Putamen (tissue), 1 donor: ENCODE measurements at places on chromosomes 2 and 18.

DNA sequence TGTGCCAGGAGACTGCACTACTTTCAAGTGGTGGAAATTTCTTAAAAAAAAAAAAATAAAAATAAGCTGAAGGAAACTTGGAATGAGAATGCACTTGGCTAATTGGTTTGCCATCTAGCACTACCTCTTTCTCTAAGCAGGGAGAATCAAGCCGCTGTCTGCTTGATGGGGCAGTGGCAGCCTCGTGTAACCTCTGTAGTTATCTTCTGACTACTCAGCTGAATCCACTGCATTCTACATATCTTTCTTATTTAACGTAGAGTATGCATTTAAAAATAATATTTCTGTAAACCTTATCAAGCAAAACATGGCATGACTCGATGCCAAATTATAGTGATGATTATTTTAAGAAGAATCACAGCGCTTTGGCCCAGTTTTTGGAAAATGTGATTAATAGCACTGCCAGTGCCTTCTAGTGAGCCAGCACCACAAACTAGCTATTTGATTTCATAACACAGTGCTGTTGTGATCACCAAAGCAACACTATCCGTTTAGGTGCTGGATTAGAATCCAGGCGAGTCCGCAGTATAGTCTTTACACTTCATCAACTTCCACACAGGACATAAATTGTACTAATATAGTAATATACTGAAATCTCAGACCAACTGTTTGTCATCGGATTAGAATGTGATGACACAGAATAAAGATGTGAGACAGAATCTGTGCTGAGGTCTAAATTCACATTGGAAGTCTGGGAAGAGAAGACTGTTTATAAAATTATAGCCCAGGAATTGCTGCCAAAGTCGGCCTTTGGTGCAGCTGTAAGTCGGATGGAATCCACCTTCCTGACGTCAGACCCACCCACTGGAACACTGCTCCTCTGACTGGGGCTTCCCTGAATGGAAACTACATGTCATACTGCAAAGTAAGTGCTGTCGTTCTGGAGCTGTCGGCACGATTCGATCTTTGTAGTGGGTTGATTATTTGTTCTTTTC is 136.5 kb upstream of the ETAA1 start:
- DNase-seq, result no peak

DNA sequence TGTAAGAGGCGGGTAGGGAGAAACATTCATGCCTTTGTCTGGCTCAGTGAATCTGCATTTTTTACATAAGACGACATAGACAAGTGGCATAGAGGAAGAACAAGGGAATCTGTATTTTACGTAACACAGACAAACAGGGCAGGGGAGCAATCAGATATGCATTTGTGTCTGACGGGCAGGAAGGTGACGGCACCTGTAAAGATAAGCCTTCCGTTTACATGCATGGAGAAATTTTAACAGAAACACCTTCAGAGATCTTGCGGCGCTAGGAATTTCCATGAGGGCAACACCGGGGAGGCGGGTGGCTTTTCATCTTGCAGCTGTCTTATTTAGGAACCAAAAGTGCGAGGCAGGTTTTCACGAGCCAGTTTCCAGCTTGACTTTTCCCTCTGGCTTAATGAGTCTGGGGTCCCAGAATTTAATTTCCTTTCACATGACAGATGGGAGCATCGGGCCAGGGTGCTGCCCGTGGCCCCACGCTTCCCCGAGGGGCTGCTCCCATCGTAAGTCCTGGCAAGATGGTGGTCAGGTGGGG is 42.6 kb downstream of the RTP5 start:
- no peak for DNase-seq

- no peak for DNase-seq
Observed at GRCh38 chr2:227500301-227500630, 28.3 kb downstream of the AGFG1 start.

- DNase-seq, result no peak
Observed at GRCh38 chr2:189437926-189438325, 3.3 kb upstream of the WDR75 start.

DNA sequence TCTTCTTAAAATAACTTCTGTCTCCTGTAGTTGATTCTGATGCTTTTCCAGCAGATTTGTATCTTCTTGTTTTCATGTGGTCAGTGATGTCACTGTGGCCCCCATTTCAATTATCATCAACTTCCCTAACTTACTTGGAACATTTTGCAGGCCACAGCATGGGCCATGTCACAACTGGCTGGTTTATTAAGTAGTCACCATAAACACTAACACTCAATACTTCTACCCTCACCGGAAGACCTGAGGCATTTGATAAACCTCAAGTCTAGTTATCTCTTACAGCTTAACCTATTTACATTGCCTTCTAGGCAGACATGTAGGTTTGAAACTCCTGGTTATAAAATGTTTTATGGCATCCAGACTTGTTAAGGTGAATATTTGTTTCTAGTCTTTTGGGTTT is 37.4 kb upstream of the PROKR1 start:
- DNase-seq, result no peak

DNA sequence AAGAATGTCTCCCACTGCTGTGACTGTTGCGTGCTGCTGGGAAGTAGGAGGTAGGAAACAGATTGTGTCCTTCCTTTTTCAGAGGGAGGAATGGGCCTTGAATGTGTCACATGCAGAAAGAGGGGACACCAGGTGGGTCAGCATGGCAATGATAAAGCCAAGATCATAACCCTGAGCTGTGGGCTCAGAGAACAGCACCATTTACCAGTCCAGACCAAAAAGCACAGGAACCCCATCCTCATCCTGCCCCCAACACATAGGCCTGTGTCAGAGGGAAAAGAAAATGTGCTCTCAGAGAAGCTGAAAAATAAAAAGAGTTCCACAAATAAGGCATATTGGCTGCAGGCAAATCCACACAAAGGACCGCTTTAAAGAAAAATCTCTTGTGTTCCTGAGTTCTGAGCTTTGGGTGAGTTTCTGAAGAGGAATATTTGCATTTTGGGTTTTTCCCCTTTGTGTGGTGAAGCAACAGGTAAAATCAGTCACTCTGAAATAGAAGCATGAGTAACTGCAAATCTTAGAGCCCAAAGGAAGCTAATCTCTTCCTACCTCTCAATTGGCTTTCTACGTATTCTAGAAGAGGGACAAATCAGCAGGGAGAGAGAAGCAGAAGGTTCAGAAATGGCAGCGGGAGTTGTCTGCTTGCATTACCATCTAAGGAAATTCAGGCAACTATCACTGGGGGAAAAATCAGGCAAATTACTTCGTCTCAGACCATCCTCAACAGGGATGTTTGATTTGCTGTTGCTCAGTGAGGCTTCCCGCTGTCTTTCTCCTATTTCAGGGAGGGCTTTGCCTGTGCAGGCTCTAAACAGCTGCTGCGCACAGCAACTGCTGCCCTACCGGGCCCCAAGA is 106.8 kb downstream of the BCL11A start:
- DNase-seq, result no peak

DNA sequence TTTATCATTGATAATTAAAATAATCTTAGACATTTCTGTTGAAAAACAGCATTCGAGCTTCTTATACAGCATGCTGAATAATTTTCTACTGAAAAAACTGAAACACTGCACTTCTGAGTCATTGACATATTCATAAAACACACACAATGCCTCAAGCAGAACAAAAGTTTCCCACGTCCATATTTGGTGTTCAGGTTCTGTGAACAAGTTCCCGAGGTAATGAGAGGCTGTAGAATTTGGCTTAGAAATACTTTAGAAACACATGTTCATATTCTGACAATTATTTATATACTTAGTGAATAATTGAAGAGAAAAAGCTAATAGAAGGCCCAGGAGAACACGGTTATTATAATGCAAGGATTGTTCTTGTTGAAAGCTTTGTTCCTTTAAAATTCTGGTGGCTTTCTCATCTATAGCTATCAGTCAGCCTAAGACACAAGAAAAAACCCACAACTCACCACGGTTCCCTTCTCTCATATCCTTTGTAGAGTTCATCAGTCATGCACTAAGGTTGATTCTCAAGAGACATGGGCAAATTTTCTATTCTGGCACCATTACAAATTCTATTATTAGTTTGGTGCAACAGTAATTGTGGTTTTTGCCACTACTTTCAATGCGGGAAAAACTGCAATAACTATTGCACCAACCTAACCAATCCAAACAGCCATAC is 194.4 kb downstream of the TMX3 start:
- DNase-seq, result peak; percentile 1

DNA sequence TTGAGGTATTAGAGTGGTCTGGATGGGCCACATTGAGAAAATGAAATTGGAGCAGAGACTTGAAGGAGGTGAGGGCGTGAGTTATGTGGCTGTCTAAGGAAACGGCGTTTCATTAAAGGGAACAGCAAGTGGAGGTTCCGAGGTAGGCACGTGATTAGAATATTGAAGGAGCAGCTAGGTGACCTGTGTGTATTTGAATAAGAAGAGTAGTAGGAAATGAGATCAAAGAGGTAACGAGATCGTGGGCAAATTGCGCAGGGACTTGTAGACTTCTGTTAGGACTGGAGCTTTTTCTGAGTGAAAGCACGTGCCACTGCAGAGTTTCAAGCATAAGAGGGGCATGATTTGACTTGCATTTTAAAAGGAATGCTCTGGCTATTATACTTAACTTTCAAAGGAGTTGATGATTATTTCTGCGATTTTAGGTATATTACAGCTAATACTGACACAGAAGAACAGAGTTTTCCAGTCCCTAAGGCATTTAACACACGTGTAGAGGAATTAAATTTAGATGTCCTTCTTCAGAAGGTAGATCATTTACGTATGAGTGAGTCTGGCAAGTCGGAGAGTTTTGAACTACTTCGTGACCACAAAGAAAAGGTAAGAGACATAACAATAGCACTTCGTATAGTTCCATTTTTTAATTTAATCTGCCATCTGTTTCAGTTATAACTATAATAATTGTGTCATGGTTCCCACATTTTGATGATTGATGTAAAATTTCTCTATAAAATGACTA is 48.7 kb downstream of the RMDN2 start:
- DNase-seq, result no peak
